Substantia nigra (tissue), 51 donors: ENCODE measurements at places on chromosomes 3 and 15.

- no peak for DNase-seq
These were observed 5.1 kb downstream of the POLG start for GRCh38 chr15:89329329-89330084.

DNA sequence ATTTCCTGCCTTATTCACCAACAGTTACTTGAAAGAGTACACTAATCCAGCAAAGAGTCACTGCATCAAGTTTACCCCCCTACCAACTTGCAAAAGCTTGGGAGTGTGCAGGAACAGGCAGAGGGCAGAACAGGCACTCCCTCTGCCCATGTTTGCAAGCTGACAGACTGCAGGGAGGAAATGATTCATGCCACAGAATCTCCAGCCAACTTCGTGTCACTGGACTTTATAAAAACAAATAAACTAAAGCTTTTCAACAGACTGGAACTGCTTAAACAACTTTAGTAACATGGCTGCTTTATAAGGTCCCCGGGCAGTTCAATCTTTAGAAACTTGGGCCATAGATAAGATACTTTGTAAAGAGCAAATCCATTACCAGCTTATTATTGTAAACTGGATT is 129.5 kb downstream of the THRB start:
- no peak for DNase-seq

- peak; percentile 27 for DNase-seq
These were observed 9.1 kb upstream of the SCG3 start for GRCh38 chr15:51672155-51672687.

GRCh38 chr3:9420850-9421549 is 23.6 kb downstream of the SETD5 start:
- no peak for DNase-seq

DNA sequence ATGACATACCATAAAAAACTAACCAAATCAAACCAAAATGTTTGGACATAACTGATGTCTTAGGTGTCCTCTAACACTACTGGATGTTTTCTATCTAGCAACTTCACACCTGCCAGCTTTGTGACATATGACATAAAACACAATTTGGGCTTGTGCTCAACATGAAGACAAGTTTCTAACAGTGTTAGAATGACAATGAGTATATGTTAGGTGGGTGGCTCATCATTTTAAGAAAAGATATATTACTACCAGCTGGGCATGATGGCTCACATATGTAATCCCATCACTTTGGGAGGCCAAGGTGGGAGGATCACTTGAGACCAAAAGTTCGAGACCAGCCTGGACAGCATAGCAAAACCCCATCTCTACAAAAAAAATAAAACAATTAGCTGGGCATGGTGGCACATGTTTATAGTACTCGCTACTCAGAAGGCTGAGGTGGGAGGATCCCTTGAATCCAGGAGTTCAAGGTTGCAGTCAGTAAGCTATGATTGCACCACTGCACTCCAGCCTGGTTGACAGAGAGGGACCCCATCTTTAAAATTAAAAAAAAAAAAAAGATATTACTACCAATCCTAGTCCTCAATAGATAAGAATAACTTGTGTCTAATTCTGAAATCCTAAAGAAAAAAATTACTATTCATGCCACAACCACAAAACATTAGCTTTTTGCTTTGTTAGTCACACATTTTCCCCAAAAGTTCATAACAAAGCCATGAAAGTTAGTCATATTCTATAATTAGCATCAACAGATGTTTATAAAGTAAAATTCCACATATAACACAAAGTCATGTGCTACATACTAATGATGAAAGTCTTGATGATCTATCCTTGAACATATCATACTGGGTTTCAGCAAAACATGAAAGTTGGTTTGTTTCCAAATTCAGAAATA is 59.9 kb downstream of the LRRFIP2 start:
- DNase-seq, result no peak

DNA sequence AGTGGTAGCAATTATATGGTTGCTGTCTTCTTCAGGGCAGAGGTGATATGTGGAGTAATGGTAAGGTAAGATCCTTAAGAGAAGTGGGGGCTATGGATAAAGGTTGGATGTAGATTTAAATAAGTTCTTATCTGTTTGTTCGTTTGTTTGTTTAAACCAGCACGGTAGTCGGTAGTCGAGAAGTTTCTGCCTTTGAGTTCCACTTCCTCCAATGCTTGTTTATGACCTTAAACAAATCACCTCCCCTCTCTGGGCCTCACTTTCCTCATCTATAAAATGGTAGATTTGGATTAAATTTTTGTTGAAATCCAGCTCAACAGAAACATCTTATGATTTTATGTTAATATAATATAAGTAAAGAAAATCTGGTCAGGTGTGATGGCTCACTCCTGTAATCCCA is 11.8 kb downstream of the DAPK2 start:
- no peak for DNase-seq

- no peak for DNase-seq
These were observed 138.4 kb upstream of the NAALADL2 start for GRCh38 chr3:174720717-174721116.

- no peak for DNase-seq
These were observed 115.2 kb upstream of the PDZRN3 start for GRCh38 chr3:73739791-73740453.

GRCh38 chr3:155188031-155188430 is 105.5 kb downstream of the STRIT1 start:
- DNase-seq, result no peak

DNA sequence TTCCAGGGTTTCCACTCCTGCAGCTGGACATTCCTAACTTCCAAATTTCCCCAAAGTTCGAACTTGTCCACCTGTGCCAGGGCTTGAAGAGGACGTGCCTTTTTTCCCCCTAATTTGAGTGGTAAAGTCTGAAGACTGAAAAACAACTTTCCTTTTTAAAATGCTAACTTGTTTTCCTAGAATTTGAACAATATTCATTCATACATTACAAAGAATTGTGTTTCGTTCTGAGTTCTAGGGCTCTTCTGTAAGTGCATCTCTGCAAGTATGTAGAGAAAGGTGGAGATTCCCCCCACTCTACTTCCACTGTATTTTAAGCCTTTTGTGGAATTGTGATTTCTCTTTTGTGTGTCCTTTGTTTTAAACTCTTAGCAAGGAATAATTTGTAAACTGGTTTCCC is 9.4 kb downstream of the DPH3 start:
- DNase-seq, result no peak

GRCh38 chr3:103134023-103134724 is 699.4 kb downstream of the ZPLD1 start:
- no peak for DNase-seq

- DNase-seq, result no peak
These were observed 65.8 kb downstream of the GSK3B start for GRCh38 chr3:120028271-120029047.

DNA sequence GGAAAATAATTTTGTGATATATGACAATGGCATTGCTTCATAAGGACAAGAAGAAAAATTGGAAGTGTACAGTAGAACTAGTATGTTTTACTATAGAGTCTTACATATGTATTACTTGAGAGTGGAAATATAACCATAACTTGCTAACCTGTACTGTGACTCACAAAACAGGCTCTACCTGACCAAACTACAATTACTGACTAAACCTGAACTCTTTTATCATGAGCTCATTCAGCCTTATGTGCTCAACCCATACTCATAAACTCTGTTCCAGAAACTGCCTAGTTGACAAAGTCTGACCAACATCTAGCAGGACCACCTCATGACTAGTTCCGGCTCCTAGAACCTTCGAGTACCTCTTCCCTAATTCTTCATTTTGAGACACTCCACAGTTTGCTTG is 6.3 kb downstream of the CDIN1 start:
- DNase-seq, result no peak

DNA sequence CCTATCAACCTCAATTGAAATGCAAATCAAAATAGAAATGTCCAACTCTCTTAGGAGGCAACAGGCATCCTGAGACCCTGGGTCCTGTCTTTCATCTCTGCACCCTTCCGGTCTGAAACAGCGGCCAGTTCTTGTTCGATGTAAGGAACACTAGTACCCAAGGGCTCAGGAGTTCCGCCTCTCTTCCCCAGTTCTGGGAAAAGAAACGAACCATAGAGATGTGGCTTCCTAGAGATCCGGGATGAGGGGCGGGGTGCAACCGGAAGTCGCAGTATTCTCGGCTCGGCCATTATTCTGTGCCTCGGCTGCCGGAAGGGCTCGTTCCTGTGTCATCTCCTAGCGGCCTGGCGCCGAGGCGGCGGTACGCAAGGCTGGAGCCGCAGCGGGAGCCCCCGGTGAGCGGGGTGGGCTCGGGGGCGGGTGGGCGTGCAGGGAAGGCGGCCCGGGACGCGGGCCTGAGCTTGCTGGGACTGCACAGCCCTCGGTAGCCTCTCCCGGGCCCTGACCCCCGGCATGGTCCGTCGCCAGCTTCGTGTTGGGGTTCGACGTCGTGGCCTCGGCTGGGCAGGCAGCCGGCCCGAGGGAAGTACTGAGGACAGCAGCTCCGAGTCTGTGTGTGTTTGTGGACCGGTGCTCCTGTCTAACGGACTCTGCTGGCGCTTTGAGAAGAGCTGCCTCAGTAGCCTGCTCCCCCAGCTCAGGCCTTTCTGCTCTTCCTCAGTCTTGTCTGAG is at the start of gene ZNF197:
ZNF197 (plus strand) TSS at position 288 of the 732 bp plus-strand sequence. CDS start 4,119 bp downstream, outside the sequence.
- peak; percentile 72 for DNase-seq

GRCh38 chr15:62568702-62569101 is 403.6 kb upstream of the C2CD4B start:
- no peak for DNase-seq

GRCh38 chr3:148707601-148708380 is 10.1 kb downstream of the AGTR1 start:
- no peak for DNase-seq

DNA sequence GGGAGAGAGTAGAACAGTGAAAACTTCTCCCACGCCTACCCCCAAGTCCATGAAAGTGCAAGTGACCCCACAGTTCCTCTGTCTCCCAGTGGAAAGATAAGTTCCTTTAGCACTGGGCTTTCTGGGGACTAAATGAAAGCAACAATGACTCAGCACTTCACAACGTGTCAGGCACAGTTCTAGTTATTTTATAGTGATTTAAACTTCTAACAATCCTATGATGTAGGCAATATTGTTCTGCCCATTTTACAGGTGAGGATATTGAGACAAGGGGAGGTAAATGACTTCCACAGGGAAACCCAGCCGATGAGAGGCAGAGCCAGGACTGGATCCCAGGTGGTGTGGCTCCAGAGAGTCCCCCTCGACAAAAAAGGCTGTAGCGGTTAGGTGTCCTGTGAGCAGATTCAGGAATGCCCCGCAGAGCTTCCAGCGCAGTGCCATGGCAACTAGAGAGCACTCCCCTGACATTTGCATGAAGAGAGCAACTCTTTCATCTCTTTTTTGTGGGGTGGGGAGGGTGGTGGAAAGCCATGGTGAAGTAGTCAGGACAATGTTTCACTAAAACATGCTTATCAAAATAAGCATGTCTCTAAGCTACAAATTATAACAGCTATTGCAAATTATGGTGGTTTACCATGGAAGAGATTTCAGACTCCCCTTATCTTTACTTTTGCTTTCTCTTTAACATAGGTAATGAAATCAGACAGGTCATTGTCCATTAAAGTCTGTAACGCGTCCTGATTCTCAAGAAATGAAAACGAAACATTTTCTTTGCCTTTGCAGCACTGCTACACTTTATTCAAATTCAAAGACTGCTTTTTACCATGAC is 62.1 kb downstream of the NR2F2 start:
- DNase-seq, result no peak

DNA sequence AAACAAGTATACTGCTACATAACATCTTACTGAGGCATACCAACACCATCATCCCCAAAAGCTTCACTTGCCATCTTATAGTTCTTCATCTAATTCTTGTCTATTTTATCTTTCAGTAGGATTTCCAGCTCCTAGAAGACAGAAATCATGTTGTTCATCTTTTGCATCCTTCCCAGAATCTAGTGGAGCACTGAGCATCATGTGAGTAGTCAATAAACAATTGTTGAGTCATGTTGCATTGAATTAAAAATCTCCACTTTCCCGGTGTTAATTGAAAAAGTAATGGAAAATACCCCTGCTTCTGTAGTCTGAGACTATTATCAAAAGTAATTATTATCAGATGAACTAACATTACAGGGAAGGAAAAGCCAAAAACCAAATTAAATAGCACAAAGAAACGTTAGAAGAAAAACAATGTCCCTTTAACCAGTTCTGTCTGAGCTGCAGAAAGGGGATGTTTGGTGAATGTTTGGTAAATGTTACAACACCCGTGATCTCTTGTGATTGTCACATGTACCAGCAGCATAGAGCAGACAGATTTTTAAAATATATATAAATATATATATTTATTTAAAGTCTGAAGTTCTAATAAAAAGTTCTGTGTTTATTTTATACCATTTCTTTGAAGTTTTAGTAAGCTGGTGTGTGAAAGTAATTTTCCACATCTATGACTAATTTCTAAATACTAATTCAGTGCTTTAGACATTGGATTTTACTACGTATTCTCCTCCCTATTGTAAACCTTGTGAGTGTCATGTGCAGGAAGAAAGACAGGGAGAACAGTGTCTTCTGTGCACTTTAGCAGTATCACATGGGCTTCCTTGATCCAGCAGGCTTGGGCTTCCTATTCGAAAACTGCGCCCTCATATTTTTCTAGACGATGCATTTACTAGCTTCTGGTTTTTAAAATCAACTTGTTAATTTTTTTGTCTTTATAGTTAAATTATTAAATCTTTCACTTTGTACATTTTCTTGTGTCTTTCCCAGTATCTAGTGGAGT is 85.6 kb downstream of the RAP2B start:
- no peak for DNase-seq

DNA sequence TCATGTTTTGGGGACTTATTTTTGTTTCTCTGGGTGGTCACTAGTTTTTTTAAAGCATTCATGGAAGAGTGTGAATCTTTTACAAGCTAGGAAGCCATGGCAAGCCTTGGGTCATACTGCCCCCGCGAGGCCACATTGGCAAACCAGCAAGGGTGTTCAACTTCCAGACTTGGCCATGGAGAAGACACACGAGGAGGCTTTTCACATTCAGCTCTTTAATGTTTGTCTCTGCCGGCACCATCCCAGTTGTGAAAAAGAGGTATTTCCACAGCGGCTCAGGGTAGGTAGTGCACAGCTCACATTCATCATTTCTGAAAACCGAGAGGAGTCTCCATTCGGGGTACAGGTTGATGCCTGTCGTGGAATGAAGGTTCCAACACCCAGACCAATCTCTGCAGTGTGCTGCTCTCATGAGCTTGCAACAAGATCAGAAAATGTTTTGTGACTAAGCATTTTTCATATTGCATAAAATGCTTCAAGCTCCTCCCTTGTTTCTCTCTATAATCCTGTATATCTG is 7.7 kb downstream of the CCR5 start:
- DNase-seq, result peak; percentile 54

- DNase-seq, result no peak
These were observed 475.1 kb downstream of the SHQ1 start for GRCh38 chr3:72373139-72373538.

- no peak for DNase-seq
These were observed 1.7 kb upstream of the IFT57 start for GRCh38 chr3:108223928-108224327.

- no peak for DNase-seq
These were observed 67.8 kb upstream of the PPP2R3A start for GRCh38 chr3:135897715-135898114.

- no peak for DNase-seq
These were observed 4.3 kb downstream of the ISL2 start for GRCh38 chr15:76340803-76341365.

DNA sequence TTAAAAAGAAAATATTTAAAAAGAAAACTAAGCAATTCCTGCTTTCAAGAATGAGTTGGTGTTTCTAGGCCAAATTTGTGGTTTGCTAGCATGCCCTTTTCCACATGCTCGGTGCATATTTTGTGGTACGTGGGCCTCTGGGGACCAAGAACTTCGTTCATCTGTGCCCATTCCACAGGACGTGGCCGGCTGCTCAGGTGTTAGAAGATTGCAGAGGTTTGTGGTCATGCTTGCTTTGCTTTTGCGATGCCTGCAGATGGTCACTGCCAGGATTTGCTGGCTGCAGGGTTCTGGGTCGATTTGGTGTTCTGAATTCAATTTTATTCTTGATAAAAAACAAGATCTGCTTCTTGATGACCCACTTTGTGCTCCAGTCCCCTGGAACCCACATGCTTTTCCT is 7.5 kb downstream of the PSTPIP1 start:
- no peak for DNase-seq
